Esophagus muscularis mucosa (tissue), 4 donors: ENCODE measurements at places on chromosomes 11 and 22. TPM values are rescaled to one million over a fixed set of nuclear protein-coding genes. Genes with fewer than 3 reads are reported as not detected.

The NAP1L4 gene
- total RNA-seq = 127 TPM

DNA sequence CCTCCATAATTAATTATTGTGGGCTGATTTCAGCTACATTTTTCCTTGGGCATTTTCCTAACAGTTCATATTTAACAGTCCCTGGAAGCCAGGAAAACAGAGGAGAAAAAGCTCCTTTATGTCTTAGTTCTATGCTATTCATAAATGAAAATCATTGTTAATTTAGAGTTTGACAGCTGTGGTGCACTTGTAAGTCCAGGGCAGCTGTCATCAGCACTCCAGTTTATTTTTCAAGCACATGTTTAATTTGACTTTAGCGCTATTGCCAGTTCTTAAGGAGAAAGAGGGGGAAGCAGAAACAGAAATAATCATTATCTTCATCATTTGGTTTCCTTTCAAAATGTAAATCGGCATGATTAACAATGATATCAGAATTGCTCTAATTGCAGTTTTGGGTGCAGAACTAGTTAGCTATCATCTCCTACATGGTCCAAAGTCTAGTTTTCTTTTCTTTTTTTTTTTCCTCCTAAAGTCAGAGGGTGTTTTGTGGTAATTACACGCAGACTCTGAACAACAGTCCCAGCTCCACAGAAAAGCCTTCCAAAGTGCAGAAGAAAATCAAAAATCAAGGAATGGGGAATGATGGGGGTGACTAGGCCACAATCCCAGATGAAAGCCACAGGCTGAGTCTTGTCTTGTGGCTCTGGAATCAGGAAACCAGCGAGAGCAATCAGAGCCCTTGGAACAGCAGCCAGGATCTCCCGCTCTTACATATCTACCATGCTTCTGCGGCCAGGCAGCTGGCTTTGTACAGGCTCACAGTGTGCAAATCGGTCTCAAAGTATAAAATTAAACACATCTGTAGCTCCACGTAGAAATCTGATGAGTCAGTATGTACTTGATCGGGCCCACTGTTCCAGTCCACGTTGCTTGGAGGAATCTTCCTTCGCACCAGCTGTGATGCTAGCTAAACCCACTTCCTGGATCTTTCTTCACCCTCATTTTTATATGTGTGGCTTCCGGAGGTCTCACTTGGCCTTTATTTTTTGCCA is 91.9 kb downstream of the SPON1 start:
- H3K4me1 ChIP-seq = peaks cover 10% of the 10 kb centered on the region
- DNase-seq = no peak
- H3K27me3 ChIP-seq = no peaks in the 10 kb centered on the region
- no peaks in the 10 kb centered on the region for H3K36me3 ChIP-seq
- no peak overlapping the region for H3K27ac ChIP-seq

- H3K27me3 ChIP-seq = no peaks in the 10 kb centered on the region
- H3K4me3 ChIP-seq = no peak overlapping the region
- peaks cover 62% of the 10 kb centered on the region for H3K36me3 ChIP-seq
- H3K27ac ChIP-seq = peak overlapping the region; percentile 62
- H3K4me1 ChIP-seq = peaks cover 31% of the 10 kb centered on the region
These were observed 55.7 kb downstream of the ATM start for GRCh38 chr11:108278546-108278945.

DNA sequence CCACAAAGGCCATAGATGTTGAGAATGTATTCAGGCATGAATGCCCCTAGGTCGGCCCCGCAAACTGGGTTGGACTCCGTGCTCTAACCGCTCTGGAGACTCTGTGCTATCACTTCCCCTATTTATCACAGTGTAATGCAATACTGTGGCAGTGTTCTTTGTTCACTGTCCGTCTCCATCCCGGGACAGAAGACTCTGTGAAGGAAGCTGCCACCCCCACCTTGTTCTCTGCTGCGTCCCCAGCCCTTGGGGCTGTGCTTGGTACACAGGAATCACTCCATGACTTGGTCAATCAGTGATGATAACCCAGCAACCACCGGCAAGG is 57.6 kb downstream of the TSPAN18 start:
- H3K4me3 ChIP-seq = no peak overlapping the region
- peak overlapping the region; percentile 72 for H3K27ac ChIP-seq
- no peak for DNase-seq
- no peaks in the 10 kb centered on the region for H3K27me3 ChIP-seq

GRCh38 chr11:111764621-111765020 is 1.6 kb downstream of the PPP2R1B start:
- H3K27ac ChIP-seq = peak overlapping the region; percentile 90
- no peak for DNase-seq
- peaks cover 46% of the 10 kb centered on the region for H3K36me3 ChIP-seq
- peak overlapping the region; percentile 72 for H3K4me3 ChIP-seq
